ENCODE measurements at places on chromosomes 2 and 18.

DNA sequence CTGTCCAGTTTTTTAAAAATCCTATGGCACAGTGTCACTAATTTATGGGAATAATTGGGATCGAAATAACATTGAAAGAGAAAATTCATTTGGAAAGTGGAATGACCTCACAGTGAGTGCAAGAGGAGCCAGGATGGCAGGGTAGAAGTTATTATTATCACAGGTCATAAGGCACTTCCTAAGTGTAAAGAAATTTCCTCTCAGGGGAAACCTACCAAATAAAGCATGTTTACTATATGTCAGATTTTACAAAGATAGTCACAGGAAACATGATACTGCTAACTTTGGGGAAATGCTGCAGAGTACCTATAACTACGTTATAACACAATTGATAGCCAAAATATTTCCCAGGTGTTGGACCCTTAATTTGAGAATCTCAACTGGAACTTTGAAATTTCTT, 226.3 kb upstream of the SMAD7 start:
- no peak for DNase-seq

DNA sequence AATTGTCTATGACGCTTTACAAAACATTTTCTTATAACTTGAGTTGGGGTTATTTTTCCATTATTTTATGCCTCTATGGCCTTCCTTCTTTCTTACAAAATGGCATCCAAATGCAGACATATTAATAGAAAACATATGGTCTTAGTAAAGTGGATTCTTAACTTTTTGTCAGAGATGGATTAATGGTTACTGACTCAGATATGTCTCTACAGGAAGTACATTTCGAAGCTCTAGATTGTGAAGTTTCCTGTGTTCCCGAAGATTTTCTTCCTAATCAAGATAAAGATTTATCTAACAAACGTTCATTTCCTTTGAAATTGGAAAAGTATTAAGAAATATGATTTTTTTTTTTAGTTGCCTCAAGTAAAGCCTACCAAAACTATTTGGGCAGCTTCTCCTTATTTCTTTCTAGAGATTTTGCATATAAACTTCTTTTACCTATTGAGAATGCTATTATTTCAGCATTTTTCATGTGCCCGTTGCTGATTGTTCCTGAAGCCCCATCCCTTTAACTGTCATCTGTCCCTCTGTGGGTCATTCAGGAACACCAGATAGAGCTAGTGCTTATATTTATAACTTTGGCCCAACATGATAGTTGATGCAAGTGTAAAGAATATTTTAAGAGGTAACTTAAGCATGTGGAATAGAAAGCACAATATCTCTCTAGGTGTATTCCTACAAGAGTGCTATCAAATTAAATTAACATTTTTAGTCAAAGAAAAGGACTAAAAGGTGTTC, 498.0 kb downstream of the CCDC85A start:
- no peak for DNase-seq

GRCh38 chr18:12278215-12278671, 24.1 kb downstream of the CIDEA start:
- no peak for DNase-seq

- DNase-seq, result no peak
Observed at GRCh38 chr2:9781252-9781651, 62.0 kb upstream of the TAF1B start.

GRCh38 chr2:80246534-80246933, 58.0 kb downstream of the LRRTM1 start:
- no peak for DNase-seq

DNA sequence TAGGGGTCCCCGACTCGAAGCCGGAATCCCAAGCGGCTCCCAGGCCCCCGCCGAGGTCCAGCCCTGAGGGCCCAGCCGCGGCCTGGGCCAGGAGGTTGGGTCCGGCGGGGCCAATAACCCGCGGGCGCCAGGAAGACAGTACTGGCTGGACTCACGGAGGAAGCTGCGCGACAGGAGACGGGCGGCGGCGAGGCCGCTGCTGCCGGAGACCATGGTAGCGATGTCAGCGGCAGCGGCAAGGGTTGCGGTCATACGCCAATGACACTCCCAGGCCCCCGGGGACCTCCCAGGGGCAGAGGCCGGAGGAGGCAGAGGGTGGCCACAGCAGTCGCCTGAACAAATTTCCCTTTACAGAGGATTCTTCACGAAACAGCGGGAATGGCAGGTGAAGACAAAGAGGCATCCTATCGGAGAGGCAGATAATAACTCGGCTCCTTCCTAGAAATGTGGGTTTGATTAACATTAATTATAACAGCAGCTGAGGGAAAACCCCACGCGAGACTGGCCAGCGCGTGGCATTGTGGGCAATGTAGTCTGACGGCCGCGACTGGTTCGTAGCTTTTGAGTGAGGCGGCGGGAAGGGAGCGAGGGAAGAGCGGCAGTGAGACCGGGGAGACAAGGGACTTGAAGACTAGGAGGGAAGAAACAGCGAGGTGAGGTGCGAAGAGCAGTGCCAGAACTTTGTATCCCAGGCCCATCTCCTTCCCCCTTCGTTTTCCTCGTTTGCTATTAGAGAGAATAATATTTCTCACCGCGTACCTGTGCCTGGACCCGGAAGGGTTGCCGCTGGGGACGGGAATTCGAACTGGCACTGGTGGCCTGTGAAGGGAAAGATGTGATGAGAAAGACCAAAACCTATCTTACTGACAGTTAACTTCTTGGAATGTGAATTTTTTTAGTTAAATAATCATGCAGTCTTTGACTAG, at the start of gene SUCLG1:
TSS of gene SUCLG1 (minus strand) at position 263 of the 926 bp plus-strand sequence. CDS start at position 252, 11 bp downstream.
- peak; percentile 74 for DNase-seq

DNA sequence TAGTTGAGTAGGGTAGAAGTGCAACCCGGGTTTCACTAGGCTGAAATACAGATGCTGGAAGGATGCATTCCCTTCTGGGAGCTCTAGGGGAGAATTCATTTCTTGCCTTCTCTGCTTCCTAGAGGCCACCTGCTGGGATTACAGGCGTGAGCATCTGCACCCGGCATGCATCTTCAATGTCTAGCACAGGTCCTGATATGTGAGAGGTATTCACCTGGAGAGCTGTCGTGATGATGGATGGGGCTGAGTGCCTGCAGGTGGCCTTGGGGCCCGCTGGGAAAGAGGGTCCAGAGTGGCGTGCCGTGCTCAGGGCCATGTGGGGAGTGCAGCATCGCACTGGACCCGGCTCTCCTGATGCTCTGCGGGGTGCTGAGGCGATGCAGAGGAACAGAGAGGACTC, 6.6 kb upstream of the NTSR2 start:
- no peak for DNase-seq

All from stimulated activated CD4-positive, alpha-beta T cell treated with anti-CD3 and anti-CD28 coated beads, Interleukin-12 subunit alpha, Interleukin-12 subunit beta, amount 100 ng/mL, for 48 hours (primary cell).